ENCODE measurements at places on chromosomes 12 and 14.
A peak's percentile ranks its signal among the peaks of the same experiment; 100 is the strongest.

DNA sequence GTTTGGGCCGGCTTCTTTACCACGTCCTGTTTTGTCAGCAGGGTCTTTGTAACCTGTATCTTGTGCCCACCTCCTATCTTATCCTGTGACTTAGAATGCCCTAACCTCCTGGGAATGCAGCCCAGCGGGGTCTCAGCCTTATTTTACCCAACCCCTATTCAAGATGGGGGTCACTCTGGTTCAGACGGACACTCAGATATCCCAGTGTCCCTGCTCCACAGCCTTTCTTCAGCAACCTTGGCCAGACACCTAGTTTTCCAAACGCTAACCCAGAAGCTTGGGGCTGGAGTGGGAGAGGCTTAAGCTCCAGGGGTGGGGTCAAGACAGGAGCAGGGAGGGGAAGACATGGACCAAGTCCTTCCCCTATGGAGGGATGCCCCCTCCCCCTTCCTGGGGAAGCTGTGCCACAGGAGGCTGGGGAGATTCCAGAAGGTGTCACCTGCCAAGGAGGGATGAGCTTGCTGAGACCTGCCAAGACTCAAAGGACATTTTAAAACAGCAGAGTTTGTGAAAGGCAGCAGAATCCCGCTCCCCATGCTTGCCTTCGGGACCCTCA lies 62.2 kb downstream of the RIN3 start:
- DNase-seq: no peak

DNA sequence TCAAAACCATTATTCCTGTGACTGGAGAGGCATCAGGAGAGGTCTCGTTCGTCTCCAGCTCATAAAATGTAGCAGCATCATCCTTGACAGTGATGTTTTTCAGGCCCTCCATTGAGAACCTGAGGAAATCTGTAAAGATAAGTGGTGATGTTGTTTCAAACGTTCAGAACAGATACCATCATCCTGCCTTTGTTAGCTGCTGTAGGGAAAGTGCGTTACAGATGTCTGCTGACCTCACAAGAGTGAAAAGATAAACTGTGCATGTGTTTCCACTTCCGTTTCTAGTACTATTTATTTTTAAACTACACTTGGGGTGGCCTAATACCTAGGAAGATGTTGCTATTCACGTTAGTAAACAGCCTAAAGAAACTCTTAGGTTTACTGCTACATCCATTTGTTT lies 28.4 kb downstream of the BCL2L14 start:
- DNase-seq: no peak

DNA sequence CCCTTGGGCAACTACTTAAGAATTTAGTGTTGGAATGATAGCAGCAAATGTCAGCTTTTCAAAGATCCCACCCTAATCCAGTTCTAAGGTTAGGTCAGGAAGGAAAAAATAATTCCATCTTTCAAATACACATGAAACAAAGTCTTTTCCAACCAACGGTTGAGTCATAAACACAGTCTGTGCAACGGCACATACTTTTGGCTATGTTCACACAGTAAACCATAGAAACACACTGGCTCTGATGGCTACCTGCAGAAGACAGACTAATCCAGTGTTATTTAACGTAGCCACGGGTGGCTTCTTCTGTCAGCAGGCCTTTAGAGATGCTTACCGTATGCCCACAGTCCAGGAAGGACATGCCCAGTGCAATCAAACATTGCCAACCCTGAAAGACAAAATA lies 35.7 kb downstream of the HIGD1C start:
- no peak for DNase-seq

DNA sequence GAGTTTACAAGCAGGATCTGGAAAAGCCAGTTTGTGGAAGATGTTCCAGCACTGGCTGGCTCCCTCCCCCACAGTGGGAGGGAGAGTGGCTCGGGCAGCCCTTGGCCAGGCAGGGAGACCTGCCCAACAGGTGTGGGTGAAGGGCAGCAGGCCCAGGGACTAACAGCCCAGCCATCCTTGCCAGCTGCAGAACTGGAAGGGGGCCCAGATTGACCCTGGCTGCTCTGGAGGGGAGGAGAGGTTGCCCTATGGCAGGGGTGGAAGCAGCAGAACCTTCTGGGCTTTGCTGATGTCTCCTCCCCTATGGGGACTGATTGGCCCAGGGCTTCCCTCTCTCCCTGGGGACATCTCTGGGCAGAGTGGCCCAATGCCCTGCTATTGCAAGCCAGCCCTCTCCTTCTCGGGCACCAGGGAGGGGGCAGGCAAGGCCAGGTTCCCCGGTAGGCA lies 20.5 kb downstream of the IRF2BPL start:
- peak; percentile 49 for DNase-seq

DNA sequence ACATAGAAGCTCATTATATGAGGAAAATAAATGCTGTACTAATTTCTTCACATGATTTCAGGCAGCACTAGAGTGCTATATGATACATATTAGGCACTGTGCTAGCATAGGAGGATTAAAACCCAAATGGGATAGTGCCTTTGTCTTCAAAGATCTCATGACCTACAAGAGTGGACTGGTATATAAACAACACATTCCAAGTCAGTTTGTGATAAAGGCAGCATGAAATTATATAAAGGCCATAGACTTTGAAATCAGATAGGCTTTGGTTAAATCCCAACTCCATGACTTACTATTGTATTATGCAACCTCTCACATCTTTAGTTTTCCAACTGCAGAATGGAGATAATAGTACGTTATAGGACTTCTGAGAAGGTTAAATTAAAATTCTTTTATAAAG lies 179.7 kb downstream of the RAD51B start:
- no peak for DNase-seq

DNA sequence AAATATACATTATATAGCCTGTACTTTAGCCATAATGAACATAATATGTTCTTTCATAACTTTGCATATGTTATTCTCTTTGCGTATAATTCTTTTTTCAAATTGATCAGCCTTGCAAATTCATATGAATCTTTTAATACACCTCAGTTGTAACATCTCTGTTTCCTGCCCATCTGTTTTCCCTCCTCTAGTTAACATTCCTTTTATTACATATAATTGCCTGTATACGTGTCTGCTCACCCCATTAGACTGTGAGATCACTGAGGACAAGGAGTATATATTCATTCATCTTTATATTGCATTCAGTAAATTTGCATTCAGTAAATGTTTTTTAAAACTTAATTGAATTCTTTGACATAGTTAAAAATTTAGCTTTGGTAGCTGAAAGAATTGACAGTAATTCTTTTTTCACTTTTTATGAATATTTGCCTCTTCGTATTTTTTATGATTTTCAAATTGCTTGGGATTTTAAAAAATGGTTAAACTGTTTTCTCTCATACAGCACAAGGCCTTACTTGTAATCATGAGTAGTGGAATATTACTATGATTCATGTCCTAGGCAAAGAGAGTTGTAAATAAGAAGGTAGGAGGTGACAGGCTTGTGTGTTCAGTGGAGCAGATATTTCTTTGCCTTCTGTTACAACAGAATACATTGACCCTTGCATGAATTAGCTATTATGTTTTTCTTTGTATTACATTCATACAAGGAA lies 32.8 kb upstream of the KLHL42 start:
- DNase-seq: no peak

GRCh38 chr14:38723959-38724358 lies 379.1 kb downstream of the SEC23A start:
- DNase-seq: no peak

DNA sequence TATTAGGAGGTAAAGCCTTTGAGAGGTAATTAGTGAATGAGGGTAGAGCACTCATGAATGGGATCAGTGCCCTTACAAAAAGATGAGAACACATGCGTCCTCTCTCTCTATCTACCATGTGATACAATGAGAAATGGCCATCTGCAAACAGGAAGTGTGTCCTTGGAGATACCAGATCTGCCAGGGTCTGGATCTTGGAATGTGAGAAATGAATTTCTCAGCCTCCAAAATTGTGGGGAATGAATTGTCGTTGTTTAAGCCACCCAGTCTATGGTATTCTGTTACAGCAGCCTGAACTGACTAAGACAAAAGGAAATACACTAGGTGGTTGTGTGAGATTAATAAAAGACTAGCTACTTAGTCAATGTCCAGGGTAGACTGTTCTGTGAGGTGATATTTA lies 366.6 kb downstream of the NELL2 start:
- no peak for DNase-seq

GRCh38 chr14:73283608-73284379 lies 46.5 kb downstream of the PAPLN start:
- DNase-seq: peak; percentile 12

GRCh38 chr12:127381681-127382080 lies 885.3 kb upstream of the TMEM132C start:
- no peak for DNase-seq

GRCh38 chr12:53709671-53710070 lies 17.6 kb downstream of the CALCOCO1 start:
- no peak for DNase-seq

DNA sequence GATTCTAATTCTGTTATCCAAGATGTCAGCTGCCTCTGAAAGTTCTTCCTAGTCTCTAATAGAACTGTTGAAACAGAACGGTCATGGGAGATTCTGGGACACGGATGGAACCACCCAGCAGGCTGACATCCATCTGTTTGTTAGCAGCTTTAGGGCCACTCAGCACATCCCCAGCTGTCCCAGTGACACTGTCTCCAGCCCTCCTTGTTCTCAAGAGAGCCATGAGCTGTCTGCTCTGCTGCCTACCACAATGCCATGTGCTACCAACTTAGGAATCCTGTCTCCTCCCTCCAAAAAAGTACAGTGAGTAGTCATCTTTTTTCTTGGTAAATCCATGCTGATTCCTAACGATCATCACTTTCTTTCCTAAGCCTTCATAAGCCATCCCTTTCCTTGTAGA lies 130.5 kb downstream of the ZFP36L1 start:
- no peak for DNase-seq

DNA sequence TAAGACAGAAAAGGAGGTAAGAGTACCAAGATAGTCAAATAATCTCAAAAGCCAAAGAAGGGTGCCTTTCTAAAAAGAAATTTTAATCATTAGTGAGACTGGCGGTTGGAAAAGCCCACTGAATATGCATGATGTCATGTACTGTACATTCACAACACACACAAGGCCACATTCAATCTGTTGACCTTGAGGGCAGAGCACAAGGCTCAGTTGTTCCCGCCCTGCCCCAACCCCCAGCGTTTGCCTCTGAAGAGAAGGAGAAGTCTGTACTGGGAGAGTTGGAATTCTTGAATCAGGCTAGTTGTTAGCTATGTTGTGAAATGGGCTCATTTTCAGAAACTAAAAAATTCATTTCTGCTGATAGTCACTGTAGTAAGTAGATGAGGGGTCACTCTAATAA lies 50.2 kb upstream of the NID2 start:
- no peak for DNase-seq

DNA sequence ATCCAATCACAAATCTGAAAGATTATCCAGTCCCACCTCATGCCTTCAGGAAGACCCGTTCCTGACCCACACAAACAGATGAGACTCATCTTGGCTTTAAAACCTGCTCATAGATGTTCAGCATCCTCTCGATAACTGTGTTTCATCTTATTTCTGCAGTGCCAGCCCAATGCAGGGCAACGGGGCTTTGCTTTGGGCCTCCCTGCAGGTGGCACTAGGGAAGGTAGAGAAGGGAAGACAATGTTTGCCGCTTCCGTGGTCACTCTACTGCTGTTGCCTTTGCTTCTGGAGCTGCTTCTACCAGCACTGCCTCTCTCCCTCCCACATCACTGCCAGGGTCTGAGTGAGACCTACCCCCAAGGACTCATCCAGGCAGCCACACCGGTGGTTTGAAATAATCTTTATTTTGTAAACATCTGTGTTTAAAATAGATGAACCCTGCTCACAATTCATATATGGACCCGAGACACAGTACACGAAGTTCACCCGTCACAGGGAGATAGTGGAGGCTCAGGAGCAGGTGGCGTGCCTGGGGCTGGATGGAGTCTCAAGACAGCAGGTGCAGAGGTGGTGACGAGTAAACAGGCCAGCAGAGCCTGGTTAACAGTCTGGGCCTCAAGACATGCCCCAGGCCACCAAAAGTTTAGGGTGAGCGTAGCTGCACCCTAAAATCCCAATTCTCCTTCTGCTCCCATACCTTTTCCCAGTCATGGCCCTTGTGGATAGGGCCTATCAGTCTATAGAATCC lies 3.1 kb upstream of the GPX2 start:
- no peak for DNase-seq

GRCh38 chr12:51865757-51866270 lies 17.3 kb upstream of the FIGNL2 start:
- DNase-seq: no peak

DNA sequence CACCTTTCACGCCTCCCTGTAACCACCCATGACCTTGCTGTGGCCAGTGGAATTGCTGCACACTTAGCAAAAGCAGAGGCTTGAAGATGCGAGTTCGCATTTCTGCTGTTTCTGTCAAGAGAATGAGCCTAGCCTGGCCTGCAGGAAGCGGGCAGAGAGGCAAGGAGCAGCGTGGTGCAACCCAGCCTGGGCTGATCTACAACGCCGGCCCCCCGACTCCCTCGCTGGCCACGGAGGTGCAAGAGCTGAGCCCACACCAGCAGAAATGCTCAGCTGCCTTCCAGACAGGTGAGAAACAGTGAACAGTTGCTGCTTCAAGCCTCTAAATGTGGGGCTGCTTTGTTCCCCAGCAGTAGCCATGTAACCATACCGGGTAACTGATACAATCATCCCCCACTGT lies 116.4 kb downstream of the NCOR2 start:
- no peak for DNase-seq

GRCh38 chr12:108907839-108908351 lies 28.0 kb downstream of the DAO start:
- DNase-seq: no peak

- DNase-seq: peak; percentile 29
These were observed 214.9 kb downstream of the ADAMTS20 start for GRCh38 chr12:43336962-43337555.

DNA sequence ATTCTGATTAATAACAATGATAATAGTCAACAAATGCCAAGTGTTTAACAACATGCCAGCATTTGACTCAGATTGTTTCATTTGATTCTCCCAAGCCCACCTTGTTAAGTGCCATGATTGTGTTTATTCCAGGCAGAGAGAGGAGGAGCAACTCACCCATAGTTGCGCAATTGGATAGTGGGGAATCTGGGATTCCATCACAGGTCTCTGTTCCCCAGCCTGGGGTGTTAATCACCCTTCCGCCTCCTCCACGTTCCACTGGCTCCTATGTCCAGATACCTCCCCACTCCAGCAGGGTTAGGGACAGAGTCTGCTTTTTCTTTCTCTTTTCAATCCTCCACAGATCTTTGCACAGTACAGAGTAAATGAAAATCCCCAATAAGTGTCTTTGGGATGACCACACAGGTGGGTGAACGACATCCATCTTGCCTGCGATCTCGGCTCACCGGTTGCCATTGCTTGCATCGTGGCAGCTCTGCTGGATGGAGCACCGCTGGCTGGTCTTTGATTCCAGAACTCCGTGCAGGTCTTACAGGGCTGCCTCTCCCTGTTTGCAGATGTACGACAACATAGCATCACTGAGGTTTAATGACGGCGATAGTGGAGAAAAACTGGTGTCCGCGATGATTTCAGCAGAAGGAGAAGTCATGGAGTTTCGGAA lies 78.8 kb downstream of the DNAH10 start:
- DNase-seq: no peak

Measured in NCI-H1105 treated with DMSO at 0.1 percent for 48 hours (cell line).